ENCODE measurements at places on chromosomes 11 and 22.
A peak's percentile ranks its signal among the peaks of the same experiment; 100 is the strongest.

- peak; percentile 77 for DNase-seq
Measured at GRCh38 chr11:119460582-119460981, 37.6 kb upstream of the THY1 start.

GRCh38 chr11:57150454-57150917, 31.3 kb upstream of the LRRC55 start:
- no peak for DNase-seq

- no peak for DNase-seq
Measured at GRCh38 chr11:126522152-126522551, 166.7 kb downstream of the ST3GAL4 start.

- no peak for DNase-seq
Measured at GRCh38 chr11:64638018-64638665, 47.1 kb downstream of the SLC22A12 start.

GRCh38 chr11:66012371-66012945, 650 bp downstream of the CST6 start:
- DNase-seq: no peak

- DNase-seq: peak; percentile 34
Measured at GRCh38 chr11:12802418-12803085, 128.3 kb downstream of the TEAD1 start.

DNA sequence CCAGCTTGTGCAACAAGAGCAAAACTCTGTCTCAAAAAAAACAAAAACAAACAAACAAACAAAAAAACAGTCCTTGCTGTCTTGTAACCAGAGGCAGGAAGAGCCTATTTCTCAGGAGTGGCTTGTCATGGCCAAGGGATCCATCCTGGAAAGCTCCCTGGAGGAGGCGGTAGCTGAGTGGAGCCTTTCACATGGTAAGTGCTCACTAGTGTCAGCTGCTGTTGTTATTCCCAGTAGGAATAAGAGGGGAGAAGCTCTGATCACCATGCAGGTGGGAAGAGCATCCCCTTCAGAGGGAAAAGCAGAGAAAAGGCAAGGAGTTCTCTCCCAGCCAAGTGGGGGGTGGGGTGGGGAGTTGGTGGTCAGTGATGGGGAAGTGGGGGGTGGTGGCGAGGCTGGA, 54.6 kb upstream of the WNT7B start:
- DNase-seq: no peak

DNA sequence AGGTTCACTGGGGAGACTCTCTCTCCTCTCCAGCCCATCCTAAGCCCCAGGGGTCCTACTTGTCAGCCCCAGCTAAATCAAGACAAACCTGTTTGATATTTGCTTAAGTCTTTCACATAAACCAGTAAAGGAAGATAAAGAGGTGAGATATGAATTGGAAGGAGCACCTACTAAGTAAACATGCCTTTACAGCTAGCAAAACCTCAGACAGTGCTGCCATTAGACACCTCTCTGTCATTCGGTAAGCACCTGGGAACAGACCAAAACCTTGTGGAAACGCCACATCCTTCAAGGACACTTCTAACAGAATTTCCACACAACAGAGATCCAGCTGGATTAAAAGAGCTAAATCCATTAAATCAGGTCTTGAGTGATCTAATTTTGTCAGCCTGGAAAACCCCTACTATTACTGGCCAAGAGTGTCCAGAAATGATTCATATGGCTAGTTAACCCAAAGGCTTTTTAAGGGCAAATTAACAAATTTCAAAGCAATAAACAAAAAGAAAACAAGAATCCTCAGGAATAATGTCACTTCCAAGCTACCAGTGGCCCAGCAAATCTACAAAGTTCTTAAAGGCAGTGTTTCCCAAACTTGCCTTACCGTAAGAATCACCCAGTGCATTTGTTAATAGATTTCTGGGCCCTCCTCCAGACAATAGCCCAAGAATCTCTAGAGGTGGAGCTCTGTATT, 2.4 kb downstream of the VPS37C start:
- peak; percentile 68 for DNase-seq

DNA sequence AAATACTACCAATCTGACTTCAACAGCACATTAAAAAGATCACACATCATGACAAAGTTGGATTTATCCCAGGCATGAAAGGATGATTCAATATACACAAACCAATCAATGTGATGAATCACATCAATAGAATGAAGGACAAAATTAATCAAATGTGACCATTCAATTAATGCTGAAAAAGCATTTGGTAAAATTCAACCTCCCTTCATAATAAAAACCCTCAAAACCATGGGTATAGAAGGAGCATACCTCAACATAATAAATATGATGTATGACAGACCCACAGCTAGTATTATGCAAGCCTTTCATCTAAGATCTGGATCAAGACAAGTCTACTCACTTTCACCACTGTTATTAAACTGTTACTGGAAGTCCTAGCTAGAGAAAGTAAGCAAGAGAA, 921.7 kb upstream of the RAG2 start:
- no peak for DNase-seq

DNA sequence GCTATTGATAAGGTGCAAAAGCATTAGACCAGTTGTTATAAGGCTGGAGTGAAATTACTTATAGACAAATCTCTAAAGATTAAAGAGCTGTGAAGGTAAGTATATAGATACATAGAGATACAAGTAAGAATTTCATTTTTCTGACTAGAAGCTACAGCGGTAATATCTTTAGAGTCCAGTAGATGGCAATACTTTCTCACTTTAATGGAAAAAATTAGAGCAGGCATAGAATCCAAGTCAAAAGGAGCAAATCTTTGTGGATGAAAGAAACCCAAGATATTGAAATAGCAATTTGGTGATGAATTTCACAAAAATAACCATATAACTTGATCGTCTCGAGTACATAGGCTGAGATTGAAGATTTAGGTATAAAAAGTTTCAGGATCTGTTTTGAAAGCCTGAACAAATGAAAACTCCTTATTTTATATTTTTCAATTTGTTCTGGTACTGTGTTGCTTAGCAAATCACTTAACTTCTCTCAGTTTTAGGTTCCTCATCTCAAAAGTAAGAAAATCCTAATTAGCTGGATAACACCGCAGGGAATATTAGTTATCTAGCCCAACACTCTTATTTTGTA, 81.9 kb downstream of the UVRAG start:
- DNase-seq: peak; percentile 29

DNA sequence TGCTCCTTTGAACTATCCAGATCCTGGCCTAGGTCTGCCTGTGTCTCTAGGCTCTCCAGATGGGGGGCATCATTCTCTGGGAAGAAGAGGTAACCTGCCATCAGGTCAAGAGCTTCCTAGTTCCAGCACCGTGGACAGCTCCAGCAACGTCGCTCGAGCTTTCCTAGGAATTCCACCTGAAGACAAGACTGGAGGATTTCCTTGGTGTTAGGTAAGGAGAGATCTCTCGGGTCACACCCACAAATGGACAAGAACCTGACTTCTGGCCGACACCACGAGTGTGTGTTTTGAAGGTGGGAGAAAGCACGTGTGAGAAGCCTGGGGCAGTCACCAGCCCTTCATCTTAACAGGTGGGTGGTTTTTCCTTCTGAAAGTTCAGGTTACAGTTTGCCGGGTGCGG, 1.2 kb downstream of the PRG3 start:
- DNase-seq: peak; percentile 8

- no peak for DNase-seq
Measured at GRCh38 chr22:39375646-39376045, 23.9 kb upstream of the TAB1 start.

DNA sequence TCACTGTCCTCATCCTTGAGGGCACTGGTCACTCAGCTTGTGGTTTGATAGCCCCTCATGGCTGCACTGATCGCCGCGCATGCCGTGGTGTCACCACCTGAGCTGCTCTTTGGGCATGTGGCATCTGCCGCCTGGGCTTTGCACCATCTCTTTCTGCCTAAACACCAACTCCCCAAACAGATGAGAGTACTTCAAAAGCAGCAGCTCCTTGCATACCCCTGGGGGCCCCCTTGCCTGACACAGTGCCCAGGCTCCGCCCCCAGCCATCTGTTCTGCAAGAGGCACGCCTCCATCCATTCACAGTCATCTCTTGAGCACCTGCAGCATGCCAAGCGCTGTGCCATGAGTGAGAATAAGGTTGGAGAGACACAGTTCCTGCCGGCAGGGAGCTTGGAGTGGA, 104.5 kb upstream of the B3GAT1 start:
- no peak for DNase-seq

- DNase-seq: no peak
Measured at GRCh38 chr22:19821523-19822300, 33.0 kb downstream of the GNB1L start.

- DNase-seq: no peak
Measured at GRCh38 chr22:44089717-44090570, 65.8 kb downstream of the PARVB start.

DNA sequence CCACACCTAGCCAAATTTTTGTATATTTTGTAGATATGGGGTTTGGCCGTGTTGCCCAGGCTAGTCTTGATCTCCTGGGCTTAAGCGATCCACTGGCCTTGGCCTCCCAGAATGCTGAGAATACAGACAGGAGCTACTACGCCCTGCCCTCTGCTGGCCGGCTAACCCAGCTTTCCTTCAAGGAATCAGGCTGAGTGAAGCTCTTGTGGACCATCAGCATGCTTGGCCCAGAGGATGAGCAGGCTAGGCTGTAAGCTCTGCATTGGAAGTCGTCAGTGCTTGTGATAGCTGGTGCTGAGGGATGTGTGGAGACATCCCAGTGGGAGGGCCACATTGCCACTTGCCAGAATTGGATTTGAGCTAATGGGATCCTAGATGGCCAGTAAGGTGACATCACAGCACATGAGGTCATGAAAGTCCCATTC, 60.6 kb downstream of the MED15 start:
- DNase-seq: peak; percentile 66

GRCh38 chr11:30608534-30608933, 22.4 kb upstream of the MPPED2 start:
- DNase-seq: no peak

DNA sequence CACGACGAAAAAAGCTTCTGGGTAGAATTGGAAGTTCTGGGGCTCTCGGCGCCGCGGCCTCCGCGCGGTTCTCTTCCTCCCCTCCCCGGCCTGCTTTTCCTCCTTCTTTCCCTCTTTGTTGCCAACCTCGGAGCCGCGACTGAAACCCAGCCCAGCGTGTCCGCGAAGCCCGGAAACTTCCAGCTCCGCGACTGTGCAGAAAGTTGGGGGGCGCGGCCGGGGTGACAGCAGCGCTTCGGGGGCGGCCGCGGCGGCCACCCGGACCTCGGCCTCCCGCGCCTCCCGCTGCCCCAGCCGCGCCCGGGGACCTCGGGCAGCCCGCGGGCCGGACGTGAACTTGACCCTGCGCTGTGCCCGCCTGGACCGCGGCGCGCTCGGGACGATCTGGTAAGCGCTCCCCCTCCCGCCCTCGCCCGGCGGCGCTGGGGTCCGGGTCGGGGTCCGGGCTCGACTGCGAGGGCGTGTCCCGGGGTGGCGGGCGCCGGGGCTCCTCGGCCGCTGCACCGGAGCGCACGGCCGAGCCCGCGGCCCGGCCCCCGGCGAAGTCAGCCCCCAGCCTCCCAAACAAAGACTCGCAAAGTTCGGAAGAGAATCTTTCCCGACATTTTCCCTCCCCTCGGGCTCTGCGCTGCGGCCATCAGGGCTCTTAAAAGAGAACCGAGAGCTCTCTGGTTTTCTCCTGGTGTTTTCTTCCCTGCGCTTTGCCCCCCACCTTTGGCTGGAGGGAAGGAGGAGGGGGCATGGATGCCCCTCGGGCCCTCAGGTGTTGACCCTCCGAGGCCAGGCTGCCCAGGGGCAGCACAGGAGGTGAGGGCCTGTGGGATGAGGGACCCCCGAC, 67.9 kb upstream of the WNT7B start:
- no peak for DNase-seq

GRCh38 chr22:46763051-46763705, 728 bp downstream of the TBC1D22A start:
- DNase-seq: peak; percentile 37

DNA sequence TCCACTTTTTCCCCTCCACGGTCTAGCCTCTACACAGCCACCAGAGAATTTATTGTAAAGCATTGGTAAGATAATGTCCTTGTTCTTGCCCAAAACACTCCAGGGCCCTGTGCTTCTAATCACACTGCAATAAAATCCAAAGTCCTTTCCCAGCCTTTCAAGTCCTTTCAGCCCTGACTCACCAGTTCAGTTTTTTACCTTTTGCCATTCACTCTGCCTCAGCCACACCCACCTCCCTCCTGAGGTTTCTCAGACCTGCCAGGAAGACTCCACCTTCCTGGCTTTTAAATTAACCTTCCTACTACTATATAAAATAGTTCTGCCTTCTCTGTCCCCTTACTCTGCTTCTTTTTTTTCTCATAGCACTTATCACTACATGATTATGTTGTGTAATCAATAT, 91.0 kb upstream of the ARHGAP32 start:
- DNase-seq: no peak

GRCh38 chr11:112665291-112665690, 295.9 kb upstream of the NCAM1 start:
- DNase-seq: no peak

GRCh38 chr22:44718418-44718817, 16.4 kb downstream of the PRR5 start:
- DNase-seq: no peak

DNA sequence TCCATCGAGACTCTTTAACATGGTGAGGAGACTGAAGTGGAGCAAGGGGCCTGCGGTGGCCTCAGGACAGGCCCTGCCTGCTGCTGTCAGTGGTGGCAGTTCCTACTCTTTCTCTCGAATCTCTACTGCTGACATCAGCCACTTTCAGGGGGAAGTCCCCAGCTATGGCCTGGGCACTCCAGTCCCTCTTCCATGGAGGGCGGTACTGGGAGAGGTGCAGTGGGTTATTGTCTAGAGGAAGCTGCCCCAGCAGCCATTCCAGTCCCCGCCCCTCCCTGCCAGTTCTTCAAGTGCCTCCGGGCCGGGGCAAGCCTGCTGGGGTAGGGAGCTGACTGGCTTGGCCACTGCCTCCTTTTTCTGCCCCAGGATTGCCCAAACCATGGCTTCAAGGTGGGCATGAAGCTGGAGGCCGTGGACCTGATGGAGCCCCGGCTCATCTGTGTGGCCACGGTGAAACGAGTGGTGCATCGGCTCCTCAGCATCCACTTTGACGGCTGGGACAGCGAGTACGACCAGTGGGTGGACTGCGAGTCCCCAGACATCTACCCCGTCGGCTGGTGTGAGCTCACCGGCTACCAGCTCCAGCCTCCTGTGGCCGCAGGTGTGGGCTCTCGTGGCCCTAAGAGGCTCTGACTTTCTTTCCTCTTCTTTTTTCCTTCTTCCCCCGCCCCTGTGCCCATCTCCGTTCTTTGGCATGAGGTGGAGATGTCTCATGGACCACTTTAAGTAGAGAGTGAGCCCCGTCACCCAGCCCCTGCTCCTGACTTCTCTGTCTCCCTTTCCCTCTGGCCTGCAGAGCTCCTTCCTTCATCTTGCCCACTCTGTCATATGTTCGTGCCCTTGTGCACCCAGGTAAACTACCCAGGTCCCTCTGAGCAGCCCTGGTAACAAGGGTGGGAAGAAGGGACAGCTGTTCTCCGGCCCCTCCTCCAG, 13.7 kb downstream of the CHADL start:
- DNase-seq: no peak

- no peak for DNase-seq
Measured at GRCh38 chr22:37273846-37274225, 8.5 kb upstream of the CYTH4 start.

- no peak for DNase-seq
Measured at GRCh38 chr11:32069361-32070058, 21.4 kb upstream of the RCN1 start.

- DNase-seq: no peak
Measured at GRCh38 chr11:65918211-65919140, at the start of gene C11orf68. C11orf68 (minus strand) TSS chr11:65919062; CDS start chr11:65919031, 31 bp downstream.
